ENCODE measurements at places on chromosomes 1 and 21.

DNA sequence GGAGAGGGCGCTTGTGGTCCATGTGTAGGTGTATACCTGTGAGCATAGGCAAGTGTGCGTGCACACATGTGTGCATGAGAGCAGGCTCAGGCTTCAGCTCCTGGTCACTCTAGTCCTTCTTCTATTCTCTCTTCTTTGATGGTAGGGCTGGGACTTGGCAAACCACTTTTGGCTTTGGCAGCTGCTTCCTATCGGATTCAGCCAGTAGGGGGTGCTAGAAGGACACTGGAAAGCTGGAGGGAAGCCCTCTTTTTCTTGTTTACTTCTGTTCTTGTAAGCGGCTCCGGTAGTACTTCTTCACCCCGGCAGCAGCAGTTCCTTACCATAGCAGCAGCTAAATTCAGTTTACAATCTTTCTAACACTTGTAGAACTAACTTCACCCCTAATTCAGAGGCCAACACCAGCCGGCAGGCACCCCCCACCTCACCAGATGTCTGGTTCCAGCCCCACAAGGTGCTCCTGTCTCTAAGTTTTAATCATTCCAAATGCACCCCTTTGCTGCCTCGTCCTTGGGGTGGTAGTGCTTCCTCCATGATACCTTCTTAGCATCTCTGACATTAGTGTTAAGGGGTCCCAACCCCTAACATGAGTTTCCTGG lies 25.1 kb downstream of the NENF start:
- no peak for DNase-seq

DNA sequence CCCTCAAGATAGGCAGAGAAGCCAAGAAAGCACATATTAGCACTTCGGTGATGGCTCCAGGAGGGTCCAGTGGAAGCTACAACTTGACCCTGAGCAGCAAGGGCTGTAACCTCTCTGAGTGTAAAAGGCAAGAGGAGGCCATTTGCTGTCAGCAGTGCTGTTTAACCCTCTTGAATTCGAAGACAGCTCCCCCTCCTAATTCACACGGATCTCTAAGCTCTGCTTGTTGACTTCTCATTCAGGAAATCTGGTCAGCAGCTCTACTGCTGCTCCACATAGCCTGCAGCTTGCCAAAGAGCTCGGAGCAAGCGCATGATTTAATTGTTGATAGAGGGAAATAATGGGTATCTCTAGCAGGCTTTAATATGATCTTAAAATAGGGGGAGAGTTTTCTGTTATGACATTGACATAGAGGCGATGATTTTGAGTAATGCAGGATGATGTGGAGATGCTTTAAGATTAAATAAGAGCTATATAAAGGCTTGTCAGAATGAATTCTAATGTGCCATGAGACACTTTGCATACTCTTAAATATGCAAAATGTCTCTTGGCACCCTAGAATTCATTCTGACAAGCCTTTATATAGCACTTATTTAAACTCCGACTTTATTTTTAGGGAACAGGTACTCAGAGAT lies 79.4 kb upstream of the USH2A start:
- no peak for DNase-seq

GRCh38 chr1:101219924-101220870 lies 16.6 kb upstream of the S1PR1 start:
- no peak for DNase-seq

DNA sequence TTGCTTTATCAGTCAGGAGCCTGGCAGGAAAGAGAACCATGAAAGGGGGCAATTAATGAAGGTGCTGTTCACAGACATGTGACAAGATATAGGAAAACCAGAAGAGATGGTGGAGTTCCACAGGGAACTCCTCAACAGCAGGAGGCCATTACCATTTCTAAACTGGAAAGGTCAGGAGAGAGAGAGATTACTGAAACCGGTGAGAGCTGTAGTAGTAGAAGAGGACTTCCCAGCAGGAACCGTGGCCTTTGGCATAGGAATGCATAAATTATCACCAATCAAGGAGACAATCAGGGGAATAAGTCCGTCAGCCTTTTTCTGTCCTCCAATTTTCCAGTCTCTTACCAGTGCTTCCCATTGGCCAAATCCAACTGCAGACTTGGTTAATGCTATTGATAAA lies 23.0 kb upstream of the ABCD3 start:
- DNase-seq = no peak

- DNase-seq = peak; percentile 41
Observed at GRCh38 chr1:29520571-29521437, 284.5 kb downstream of the PTPRU start.

DNA sequence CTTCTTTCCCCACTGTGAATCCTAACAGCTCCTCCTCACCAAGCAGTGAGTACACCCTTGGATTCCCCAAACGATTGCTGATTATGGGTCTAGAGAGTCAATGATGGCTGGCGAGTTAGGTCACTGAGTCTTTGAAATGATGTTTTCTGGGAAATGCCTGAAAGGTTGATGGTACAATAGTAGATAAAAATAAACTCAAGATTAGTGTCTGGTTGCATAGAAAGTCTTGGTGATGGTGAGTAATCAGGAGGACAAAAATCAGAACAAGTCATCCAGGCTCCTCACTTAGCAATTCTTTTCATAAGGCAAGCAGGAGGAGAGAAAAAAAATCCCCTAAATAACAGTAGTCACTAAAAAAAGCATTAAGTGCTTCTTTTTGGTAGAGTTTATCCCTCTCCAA lies 22.6 kb downstream of the HLX start:
- DNase-seq = no peak

GRCh38 chr1:9228609-9229008 lies 6.0 kb upstream of the H6PD start:
- no peak for DNase-seq

GRCh38 chr1:64857347-64857746 lies 109.0 kb downstream of the JAK1 start:
- no peak for DNase-seq

GRCh38 chr1:201739080-201739479 lies 89.9 kb upstream of the IPO9 start:
- DNase-seq = no peak

GRCh38 chr21:35178827-35179226 lies 129.7 kb upstream of the RUNX1 start:
- DNase-seq = peak; percentile 11

DNA sequence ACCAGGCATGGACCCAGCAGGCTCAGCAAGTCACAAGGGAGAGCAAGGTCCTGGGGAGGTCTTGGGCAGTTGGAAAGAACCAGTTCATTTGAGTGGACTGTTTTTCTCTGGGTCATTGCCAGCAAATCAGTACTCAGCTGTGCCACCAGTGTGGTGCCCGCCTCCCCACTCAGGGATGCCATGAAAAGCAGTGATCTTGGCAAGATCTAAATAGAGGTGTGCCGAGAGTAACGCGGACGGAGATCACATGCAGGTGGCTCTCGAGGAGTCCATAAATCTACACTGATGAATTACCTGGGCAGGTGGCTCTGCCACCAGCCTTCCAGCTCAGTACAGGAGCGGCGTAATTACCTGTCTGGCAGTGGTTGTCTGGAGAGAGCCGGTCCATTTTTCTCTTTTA lies 642.2 kb downstream of the PTPRU start:
- no peak for DNase-seq

DNA sequence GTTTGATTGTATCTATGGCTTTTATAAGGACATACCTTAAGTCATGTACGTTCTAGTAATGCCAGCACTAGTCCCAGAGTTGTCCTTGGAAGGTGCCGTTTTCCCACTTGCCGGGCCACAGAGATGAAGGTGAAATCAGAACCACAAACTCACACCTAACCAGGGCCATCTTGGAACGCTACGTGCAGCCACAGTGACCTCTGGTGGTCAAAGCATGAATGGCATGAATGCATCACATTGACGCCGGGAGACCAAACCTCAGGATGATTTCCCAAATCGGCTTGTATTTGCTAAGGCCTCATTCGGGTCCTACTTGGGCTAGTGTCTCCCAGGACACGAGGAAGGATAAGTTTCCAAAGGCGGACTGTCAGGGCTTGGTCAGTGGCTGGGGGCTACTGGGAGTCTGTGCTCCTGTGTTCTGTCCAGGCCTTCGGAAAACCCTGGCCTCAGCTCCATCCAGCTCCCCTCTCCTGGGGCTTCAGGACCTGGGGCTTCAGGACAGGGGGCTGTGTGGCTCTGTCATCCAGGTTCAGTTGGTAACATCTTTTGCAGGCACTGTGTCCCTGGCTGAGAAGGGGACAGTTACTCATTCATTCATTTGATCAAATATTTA lies 260.5 kb downstream of the PRDM2 start:
- no peak for DNase-seq

GRCh38 chr21:46099476-46099875 lies 1.6 kb downstream of the COL6A2 start:
- DNase-seq = peak; percentile 52

DNA sequence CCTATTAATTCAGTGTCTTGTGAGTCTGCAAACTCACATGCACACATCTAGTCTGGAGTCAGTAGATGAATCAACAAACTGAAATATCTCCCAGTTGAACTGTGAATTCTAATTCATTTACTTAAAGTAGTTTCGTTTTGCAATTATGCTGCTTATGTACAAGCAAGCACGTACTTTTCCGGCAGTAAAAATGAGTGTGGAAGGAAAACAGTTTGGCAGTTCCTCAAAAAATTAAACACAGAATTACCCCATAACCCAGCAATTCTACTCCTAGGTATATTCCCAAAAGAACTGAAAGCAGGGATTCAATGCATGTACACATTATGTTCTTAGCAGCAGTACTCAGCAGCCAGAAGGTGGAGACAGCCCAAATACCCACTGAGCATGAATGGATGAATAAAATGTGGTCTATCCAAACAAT lies 49.3 kb downstream of the GNB1 start:
- DNase-seq = no peak
